ENCODE measurements at places on chromosomes 6 and 20. TPM values are rescaled to one million over a fixed set of nuclear protein-coding genes. Genes with fewer than 3 reads are reported as not detected.

Gene JPH2
- 0.50 TPM for total RNA-seq

Gene DSP
- 0.44 TPM for total RNA-seq

Gene GJA1
- total RNA-seq = 120 TPM

Gene MEP1A
- total RNA-seq = not detected

Gene SLC25A27
- total RNA-seq = 9.9 TPM

Gene TEAD3
- 13.5 TPM for total RNA-seq

Gene TSBP1
- not detected for total RNA-seq

All from smooth muscle cell of trachea (primary cell).